ENCODE measurements at places on chromosomes 2 and 18. TPM values are rescaled to one million over a fixed set of nuclear protein-coding genes. Genes with fewer than 3 reads are reported as not detected.

MEP1B gene
- under 0.01 TPM for total RNA-seq

ARMC9 gene
- total RNA-seq: 20.7 TPM

ZSWIM2 gene
- not detected for total RNA-seq

EVX2 gene
- not detected for total RNA-seq

TCF23 gene
- total RNA-seq: not detected
